ENCODE measurements at places on chromosomes 13 and 19.

GRCh38 chr13:45374917-45375316 lies 33.9 kb upstream of the TPT1 start:
- no peak for DNase-seq

- DNase-seq = no peak
These were observed 400.8 kb upstream of the ATXN8OS start for GRCh38 chr13:69706807-69707206.

DNA sequence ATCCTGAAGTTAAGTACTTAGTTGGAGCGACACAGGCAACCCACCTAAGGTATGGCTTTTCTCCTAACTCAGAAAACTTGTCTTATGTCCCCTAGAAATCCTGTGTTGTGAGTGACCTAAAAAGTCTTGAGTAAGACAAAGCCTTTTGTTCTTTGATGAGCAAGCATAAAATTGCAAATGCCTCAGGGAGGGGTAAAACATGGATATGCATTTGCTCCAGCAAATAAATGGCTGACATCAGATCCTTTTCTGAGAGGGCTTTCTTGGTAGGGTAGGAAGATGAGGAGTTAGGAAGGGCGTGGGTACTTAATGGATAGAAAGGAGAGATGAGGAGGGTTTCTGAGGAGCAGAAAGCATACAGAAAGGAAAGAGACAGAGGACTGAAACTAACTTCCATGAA lies 163.7 kb downstream of the IER2 start:
- DNase-seq = no peak

DNA sequence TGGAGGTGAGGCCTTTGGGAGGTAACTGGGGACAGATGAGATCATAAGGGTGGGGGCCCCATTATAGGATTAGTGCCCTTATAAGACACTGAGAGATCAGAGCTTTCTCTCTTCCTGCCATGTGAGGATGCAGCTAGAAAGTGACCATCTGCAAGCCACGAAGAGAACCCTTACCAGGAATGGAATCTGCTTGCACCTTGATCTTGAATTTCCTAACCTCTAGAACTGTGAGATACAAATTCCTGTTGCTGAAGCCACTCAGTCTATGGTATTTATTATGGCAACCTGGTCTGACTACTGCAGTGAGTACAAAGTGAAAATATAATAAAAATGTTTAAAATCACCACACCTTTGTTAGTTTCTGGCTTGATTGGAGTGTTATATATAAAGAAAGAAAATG lies 388.0 kb downstream of the LMO7 start:
- no peak for DNase-seq

DNA sequence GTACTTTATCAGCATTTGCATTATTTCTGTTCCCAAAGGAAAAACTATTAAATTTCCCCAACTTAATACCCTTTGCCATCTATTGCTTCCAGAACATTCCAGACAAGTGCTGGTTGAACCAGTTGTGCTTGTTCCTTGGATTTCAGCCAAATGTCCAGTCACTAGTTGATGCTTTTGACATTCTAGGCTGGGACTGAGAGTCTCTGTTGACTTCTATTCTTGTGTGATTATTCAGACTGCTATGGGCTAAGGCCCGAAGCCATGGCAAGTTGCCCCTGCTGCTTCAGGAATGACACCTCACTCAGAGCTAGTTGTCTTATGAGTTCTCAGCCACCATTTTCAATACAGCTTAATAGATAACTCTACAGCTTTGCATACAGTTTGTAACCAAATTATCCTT lies 458.1 kb upstream of the ARGLU1 start:
- no peak for DNase-seq

DNA sequence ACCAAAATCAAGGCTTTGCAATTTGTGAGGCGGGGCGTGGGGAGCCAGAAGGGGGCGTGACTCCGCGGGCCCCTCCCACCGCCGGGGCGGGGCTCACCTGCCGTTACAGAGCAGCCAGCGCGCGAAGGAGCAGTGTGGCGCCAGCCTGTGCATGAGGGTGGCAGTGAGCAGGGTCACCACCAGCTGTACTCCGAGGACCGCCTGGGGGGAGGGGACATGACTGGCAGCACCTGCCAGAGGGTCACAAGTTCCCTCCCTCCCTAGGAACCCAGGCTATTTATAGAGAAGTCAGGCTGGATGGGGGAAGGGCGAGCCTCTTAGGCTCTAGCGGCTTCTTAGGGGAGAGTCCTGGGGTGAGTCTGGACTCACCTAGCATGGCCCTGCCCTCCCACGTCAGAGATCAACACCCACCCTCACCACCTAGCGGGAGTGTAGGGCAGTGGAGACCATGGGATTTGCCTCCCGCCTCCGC lies 3.6 kb downstream of the TMEM161A start:
- DNase-seq = no peak

DNA sequence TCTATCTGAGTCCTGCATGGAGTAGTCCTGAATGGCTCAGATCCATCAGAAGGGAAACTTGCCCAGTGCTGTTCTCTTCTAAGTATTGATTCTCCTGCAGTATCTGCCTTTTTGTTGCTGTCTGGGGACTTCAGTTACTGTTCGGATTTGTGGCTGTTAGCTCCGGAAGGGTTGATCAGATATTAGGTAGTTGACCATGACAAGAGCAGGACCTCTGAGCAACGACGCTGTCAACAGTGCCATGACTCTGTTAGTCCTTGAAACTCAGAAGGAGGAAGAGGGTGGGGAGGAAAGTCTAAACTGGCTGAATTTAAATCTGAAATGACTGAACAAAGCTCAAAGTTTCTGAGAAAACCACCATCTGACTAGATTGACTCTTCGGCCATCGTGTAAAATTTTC lies 42.2 kb downstream of the CCNE1 start:
- no peak for DNase-seq

GRCh38 chr19:31092274-31092673 lies 257.0 kb downstream of the TSHZ3 start:
- DNase-seq = no peak

GRCh38 chr13:26015271-26016125 lies 36.3 kb downstream of the SHISA2 start:
- DNase-seq = no peak

DNA sequence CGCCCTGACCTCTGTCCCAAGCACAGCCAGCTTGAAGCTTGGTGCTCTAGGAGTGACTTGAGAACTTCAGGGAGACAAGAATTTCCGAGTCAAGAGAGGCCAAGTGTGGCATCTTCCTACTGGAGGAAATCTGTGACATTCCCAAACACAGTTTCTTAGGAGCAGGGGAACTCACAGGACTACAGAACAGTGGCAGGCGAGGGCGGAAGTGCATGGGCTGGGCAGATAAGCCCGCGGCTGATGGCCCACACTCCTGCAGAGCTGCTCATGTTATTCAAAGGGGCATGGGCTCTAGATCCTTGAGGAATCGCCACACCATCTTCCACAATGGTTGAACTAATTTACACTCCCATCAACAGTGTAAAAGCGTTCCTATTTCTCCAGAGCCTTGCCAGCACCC lies 168.8 kb downstream of the KATNAL1 start:
- DNase-seq = no peak

GRCh38 chr19:40314656-40315055 lies 29.5 kb upstream of the AKT2 start:
- no peak for DNase-seq

DNA sequence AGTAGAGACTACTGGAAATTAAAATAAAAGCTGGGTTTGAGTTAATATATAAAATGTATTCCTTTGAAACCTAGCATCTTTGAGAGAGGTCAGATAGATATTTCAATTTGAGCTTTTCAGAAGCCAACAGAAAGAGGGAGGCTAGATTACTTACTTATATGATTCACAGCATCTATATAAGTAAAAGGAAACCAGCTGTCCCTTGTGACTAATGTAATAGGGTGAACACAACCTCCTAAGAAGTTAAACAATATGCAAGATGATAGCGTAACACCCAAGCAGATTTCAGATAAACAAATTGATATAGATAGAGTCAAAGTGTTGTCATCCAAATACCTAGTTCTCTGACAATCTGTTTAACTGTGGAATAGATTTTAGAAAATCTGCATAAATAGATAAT lies 393.5 kb upstream of the GPC6 start:
- DNase-seq = no peak

DNA sequence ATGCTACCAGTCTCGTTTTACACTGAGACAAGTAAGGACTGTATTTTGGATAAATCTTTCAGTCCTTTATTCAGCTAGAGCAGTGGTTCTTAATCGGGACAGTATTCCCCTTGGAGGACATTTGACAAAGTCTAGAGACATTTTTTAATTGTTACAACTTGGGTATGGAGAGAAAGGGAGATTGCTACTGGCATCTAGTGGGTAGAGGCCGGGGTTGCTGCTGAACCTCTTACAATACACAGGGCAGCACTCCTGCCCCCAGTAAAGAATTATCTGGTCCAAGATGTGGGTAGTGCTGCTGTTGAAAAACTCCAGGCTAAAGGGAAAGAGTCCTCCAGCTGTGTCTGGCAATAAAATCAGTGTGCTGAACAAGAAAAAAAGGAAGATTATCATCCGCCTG lies 334.8 kb downstream of the SLC7A1 start:
- no peak for DNase-seq

- DNase-seq = no peak
These were observed 15.0 kb downstream of the MYO9B start for GRCh38 chr19:17090583-17090982.

- no peak for DNase-seq
These were observed at the start of gene FPR1 for GRCh38 chr19:51751655-51752054. FPR1 (minus strand) TSS chr19:51751878; CDS start chr19:51746994, 4,884 bp downstream.

DNA sequence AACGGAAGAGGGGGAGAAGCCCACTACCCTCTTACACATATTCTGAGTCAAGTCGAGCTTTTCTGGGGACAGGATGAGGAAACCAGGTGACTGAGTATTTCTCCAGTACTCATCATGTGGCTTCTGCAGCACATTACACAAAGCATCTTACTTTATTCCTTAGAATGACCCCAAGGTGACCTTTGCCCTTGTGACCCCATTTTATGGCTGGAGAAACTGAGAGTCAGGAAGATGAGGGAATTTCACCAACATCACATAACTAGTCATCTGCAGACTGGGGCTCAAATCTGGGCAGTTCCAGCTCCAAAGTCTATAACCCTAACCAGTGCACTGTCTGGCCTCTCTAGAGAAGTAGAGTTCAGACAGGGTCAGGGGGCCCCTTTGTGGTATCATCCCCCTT lies 707.0 kb downstream of the UQCRFS1 start:
- no peak for DNase-seq

DNA sequence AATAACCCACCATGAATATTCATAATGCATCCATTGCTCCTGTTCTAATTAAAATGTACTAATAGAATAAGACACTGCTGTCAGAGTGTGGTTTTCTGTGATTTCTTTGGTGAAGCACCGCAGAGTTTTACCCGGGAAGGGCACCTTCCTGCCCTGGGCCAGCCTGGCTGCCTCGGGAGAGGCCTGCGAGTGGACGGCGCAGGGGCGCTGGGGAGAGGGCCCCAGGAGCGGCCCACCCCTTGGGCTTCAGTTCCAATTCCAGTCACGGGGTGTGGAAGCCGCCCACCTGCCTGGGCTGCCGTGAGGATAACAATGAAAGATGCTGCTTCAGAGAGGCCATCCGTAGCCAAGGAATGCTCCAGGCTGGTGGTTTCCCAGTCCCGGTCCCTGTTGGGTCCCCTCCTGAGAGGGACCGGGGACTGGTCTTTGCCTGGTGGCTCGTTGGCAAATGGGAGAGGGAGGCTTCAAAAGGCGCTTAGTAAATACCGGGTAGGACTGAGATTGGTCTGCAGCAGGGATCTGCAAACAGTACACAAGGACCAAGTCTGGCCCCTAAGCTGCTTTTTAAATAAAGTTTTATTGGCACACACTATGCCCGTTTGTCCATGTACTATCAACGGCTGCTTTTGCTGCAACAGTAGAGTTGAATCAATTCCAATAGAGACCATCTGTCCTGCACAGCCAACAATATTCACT lies 18.0 kb downstream of the TCF3 start:
- DNase-seq = no peak

- no peak for DNase-seq
These were observed 3.8 kb downstream of the RAB20 start for GRCh38 chr13:110557610-110558305.

DNA sequence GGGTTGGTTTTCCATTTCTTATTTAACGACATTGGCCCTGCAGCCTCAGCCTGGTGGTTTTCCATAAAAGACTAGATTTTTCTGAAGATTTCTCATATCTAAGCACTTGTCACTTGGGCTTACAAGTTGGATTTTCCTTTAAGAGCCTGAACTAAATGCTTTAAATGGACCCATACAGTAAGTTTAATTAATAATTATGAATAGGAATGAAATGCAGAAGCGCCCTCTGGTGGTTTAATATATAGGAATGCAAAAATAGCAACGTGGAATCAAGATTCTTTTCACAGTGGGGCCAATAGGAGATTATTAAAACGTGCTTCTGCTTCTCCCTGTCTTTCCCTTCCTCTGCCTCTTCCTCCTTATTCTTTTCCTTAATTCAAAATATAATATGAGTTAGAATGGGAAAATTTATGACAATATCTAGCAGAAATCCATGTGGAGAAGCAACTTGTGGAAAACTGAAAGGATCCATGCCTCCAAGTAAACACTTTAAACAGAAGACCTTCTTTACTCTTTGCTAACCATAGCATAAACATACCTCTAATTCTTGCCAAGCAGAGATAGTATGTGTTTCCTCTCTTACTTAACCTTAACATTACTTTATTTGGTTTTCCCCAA lies 324.0 kb downstream of the GPC5 start:
- peak; percentile 23 for DNase-seq

DNA sequence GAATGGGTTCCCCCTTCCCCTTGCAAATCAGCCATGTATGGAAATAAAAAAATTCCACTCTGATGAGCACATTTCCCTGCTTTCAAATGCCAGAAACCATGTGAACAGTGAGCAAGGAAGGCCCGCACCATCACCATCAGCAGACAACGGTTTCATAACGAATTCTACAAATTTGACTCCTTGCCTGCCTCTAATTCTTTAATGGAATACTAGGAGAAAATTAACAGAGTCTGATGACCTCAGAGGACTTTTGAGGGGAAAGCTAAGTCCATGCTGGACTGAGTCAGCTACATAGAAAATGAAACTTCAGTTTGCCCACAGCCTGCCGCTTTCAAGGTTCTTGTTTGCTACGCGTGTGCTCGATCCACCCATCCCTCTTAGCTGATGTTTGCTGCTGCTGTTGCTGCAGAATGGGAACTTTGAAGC lies 46.7 kb upstream of the KL start:
- no peak for DNase-seq

DNA sequence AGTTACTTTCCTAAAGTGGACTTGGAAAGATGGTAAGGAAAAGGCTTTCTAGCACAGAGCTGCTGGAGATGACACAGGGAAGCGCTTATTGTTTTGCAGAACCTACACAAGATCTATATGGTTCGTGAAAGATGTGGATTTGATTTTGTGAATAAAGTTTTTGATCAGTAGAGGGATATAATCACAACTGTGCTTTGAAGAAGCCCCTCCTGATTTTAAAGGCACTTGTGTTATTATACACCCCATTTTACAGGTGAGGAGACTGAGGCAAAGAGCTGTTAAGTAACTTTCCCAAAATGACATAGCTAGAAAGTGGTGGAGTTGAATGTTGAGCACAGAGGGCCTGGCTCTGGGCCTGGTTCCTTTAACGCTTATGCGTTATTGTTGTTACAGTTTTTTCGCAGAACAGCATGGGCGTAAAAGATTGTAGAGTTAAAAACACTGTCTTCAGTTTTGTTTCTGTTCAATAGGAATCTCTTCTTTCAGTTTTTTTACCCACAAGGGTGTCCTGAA lies 1.4 kb downstream of the TDRD3 start:
- no peak for DNase-seq

GRCh38 chr13:20679879-20680278 lies 23.6 kb upstream of the IL17D start:
- DNase-seq = no peak

- DNase-seq = no peak
These were observed 19.0 kb upstream of the IL17D start for GRCh38 chr13:20684546-20684945.
